ENCODE measurements at places on chromosomes 4 and X.

GRCh38 chrX:77776659-77777058 is 9.4 kb downstream of the ATRX start:
- DNase-seq: no peak

GRCh38 chr4:122823476-122823875 is 3.2 kb upstream of the FGF2 start:
- DNase-seq: no peak

- no peak for DNase-seq
These were observed 265.3 kb upstream of the GK2 start for GRCh38 chr4:79673377-79673776.

- DNase-seq: no peak
These were observed 89.7 kb downstream of the EPHA5 start for GRCh38 chr4:65580551-65580950.

GRCh38 chr4:10075158-10075863 is 41.3 kb downstream of the WDR1 start:
- no peak for DNase-seq

GRCh38 chrX:119654112-119654531 is 38.8 kb downstream of the SEPTIN6 start:
- DNase-seq: peak; percentile 86

DNA sequence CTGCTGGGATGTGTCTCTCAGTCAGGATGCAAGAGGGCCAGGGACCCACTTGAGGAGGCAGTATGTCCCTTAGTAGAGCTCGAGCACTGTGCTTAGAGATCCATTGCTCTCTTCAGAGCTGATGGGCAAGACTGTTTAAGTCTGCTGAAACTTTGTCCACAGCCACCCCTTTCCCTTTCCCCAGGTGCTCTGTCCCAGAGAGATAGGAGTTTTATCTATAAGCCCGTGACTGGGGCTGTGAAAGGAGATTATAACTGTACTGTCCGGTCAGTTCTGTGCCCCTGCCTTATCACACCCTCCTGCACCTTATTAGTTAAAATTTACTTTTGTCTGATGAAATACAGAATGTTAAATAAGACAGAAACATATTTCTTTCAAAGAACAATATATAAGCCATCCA is 378.4 kb downstream of the PABPC4L start:
- no peak for DNase-seq

DNA sequence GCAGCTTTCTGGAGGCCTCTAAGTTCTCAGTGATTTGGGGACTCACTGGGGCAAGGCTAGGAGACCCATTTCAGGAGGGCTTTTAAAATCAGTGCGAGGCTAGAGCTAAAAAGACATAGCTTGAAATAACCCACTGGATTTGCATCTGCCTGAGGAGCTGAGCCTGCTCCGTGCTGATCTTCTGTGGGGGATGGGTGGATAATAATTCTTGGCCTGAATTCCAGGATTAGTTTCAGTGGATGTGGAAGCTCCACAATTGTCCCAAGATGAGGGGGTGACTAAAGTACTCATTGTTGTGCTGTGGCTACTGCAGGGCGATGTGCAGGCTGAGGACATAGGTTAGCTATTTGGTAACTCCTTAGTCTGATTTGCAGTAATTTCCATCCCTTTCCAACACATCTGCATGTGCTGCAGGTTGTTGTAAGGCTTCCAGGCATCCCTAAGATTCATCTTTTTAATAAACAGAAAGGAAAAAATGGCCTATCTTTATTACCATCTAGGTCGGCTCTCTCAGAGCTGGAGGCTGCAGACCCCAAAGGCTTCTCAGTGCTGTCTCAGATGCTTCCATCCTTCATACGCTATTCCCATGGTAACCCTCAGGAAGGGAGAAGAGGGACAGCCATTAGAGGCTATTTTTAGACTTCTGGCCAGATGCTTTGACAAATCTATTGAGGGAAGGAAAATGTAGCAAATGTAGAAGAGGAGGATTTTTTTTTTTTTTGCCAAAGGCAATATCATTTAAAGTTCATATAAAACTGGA is 63.4 kb downstream of the GRXCR1 start:
- DNase-seq: peak; percentile 43

- DNase-seq: no peak
These were observed 1447.2 kb downstream of the FSTL5 start for GRCh38 chr4:160716551-160716950.

DNA sequence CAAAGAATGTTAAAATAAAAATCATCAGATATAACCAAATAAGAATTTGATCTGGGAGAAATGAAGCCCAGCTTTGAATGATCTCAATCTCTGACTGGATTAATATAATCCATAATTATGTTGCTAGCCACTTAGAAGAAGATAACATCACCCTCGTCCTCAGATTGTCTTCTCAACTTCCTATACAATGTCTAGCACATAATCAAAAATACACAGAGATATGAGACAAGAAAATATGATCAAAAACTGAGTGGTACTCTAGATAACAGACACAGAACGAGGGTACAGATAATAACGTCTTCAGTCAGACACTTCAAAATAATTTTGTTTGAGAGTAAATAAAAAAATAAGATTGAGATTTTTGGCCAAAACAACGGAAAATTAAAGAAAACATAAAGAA is 47.1 kb downstream of the EVC2 start:
- DNase-seq: no peak

GRCh38 chr4:152947311-152947710 is 11.2 kb downstream of the FHDC1 start:
- DNase-seq: no peak

DNA sequence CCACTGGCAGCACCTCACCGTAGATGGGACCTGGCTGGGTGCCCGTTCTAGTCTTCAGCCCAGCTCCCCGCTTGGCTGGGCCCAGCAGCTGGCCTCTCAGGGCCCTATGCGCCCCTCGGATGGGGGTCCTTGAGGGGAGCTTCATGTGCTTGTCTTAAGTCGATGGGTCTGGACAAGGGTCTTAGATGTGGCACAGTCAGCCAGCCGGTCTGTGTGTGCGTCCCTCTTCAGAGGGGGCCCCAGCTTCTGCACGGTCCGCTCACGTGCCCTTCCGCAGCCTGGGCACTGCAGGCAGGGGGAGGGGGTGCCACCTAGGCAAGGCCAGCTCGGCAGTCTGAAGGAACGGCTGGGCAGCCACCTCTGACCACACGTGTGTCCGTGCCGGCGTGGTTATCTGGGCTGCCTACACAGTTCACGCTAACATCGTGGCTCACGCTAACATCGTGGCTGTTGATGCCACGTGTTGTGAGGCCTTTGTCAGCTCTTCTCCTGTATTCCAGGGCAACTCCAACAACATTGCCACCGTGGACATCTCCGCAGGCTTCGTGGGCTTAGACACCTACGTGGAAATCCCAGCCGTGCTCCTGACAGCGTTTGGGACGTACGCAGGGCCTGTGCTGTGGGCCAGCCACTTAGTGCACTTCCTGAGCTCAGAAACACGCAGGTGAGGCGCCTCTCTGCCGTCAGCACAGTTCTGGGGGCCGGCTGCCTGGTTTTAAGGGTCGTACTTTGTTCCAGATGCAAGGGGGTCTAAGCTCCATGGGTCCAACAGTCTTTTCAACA is 34.5 kb downstream of the PIGG start:
- no peak for DNase-seq

GRCh38 chrX:13167481-13168231 is 123.2 kb upstream of the FAM9C start:
- DNase-seq: peak; percentile 65

GRCh38 chrX:2188330-2188792 is 312.4 kb downstream of the DHRSX start:
- no peak for DNase-seq

DNA sequence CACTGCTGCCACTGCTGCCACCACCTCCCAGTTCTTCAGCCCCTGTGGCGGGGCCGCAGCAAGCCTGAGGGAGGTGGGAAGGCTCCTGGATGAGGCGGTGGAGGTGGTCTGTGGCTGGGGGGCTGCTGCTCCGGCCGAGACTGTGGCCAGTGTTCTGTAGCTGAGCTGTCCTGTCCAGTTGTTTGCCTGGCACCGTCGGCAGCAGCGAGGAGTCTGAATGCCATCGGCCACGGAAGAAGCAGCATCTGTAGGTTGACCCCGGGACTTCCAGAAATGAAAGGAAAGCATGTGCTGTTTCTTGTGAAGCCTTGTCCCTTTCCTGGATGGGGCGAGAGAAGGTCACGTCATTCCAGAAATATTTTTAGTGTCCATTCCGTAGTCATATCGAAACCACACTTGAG is 3.3 kb downstream of the C4orf54 start:
- no peak for DNase-seq

- DNase-seq: no peak
These were observed 17.6 kb downstream of the SLIT2 start for GRCh38 chr4:20269320-20269719.

- no peak for DNase-seq
These were observed 70.5 kb upstream of the MXD4 start for GRCh38 chr4:2332201-2332975.

GRCh38 chrX:7155163-7155562 is 7.2 kb upstream of the PUDP start:
- no peak for DNase-seq

DNA sequence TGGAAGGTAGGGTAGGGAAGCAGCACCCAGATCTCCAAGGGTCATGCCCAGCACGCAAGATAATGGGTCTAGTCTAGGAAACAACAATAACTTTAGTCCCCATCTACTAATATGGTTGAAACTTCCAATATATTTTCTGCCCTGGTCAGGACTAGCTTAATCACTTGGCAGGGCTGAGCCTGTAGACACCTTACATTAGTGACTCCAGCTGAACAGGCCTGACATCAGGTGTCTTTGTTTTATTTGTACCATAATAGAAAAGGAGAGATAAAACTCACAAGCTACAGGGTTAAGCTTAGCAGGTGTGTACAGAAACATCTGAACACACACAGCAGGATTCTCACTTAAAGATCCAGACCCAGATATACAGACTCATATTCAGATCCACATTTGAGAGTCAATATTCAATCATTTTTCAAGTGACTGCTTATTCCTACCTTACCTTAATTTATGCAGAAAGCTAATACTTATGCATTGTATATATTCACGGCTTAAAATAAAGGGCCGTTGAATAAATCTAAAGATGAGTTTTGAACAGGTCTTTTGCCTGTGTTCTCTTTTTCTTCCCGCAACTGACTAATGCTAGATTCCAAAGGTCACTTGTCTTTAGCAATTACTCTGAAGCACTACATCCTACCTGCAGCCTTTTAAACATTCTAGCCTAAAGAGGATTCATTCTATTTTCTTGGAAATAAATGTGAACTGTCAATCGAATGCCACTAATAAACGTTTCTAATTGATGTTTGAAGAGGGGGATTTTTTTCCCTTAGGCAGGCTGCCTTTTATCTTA is 745.3 kb downstream of the RPA4 start:
- no peak for DNase-seq

DNA sequence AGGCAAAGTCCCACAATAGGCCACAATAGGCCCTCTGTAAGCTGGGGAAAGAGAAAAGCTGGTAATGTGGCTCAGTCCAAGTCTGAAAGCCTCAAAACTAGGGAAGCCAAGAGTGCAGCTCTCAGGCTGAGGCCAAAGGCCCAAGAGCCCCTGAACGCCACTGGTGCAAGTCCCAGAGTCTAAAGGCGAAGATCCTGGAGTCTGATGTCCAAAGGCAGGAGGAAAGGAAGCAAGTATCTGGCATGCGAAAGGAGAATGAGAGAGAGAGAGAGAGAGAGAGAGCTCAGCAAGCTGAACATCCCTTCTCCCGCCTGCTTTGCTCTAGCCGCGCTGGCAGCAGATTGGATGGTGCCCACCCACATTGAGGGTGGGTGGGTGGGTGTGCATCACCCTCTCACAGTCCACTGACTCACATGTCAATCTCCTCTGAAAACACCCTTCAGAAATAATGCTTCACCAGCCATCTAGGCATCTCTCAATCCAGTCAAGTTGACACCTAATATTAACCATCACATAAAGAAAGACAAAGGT is 30.9 kb upstream of the ELF2 start:
- peak; percentile 46 for DNase-seq

DNA sequence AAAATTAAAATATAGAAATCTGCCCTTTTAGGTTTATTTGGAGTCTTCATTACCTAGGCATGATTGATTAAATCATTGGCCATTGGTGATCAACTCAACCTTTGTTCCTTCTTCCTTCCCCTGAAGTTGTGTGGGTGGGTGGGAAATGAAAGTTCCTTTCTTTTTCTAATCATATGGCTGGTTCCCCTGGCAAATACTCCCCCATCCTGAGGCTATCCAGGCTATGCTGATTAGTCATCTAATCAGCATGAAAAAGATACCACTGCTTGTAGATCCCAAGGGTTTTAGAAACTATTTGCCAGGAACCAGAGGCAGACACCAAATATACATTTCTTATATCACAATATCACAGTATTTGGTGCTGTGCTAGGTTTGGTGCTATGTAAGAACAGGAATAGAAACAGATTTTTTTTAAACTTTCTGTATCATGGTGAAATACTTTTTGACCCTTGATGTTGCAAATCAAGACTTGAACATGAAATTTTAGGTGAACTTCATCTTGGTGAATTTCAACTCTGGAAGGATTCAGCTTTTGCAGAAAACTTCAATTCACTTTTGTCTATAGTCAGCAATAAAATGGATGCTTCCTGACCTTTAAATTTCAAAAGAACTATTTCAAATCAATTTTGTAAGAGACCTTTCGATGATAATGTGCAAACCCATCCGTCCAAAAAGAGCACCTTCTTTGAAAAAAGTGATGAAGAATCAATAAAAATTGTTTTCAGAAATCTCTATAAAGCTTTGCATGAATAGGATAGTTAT is 71.1 kb downstream of the CCSER1 start:
- no peak for DNase-seq
